ENCODE measurements at places on chromosomes 16 and 17.

DNA sequence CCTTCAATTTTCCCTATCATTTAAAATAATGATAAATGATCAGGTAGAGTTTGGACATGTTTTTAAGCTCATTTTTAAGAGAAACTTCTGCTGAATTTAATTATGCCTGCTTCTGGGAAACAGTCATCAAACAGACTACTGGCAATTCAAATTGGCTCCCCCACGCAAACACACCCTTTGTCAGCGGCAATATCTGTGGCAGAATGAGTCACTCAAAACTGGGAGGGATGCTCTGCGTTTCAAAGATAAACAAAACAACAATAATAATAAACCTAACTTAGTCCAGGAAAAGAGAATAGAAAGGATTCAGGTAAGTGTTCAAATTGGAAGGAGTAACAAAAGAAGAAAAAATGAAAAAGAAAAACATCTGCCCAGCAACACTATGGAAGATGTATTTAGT lies 108.1 kb upstream of the ERCC4 start:
- no peak for DNase-seq

DNA sequence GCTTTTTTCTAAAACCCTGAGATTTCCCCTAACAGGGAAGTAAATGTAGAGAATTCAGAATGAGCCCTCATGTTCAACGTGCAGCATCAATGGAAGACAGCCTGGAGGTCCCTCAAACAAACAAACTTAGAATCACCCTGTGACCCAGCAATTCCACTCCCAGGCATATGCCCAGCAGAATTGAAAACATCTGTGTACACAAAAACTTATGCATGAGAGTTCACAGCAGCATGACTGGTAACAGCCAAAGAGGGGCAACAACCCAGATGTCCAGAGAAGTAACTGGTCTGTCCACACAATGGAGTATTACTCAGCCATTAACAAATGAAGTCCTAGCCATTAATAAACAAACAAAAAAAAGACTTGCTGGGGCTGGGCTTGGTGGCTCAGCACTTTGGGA lies 252.7 kb downstream of the PARN start:
- no peak for DNase-seq

DNA sequence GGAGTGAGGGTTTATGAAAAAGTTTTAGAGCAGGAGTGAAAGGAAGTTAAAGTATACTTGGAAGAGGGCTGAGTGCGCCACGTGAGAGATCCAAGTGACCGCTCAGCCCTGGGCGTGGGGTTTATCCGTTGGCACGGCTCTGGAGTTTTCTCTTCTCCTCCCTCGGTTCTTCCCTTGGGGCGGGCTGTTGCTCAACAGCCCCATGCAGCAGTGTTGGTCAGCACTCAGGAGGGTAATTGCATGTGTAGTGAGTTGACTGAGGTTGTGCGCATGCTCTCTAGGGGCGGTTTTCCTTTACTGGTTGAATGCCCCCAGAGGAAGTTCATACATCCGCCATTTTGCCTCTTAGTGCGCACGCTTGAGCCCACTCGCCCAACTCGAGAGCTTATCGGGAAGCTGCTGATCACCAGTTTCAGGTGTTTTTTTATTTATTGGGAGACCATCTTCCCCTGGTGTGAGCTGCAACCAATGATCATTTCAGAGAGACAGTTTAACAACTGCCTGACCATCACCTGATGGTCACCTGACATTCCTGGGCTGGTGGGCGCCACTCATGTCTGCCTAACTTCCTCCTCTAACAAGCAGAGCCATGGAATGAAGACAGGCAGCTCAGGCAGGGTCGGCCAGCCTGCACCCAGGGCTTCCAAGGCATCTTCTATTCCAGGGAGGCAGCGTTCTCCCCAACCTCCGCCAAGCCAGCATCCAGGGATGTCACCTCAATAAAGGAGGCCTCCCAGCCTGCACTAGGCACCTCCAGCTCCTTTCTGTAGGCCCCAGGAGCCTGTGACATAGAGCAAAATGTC lies 41.3 kb upstream of the DNAH17 start:
- no peak for DNase-seq

- DNase-seq = no peak
Observed at GRCh38 chr17:8176998-8177731, 985 bp upstream of the TMEM107 start.

DNA sequence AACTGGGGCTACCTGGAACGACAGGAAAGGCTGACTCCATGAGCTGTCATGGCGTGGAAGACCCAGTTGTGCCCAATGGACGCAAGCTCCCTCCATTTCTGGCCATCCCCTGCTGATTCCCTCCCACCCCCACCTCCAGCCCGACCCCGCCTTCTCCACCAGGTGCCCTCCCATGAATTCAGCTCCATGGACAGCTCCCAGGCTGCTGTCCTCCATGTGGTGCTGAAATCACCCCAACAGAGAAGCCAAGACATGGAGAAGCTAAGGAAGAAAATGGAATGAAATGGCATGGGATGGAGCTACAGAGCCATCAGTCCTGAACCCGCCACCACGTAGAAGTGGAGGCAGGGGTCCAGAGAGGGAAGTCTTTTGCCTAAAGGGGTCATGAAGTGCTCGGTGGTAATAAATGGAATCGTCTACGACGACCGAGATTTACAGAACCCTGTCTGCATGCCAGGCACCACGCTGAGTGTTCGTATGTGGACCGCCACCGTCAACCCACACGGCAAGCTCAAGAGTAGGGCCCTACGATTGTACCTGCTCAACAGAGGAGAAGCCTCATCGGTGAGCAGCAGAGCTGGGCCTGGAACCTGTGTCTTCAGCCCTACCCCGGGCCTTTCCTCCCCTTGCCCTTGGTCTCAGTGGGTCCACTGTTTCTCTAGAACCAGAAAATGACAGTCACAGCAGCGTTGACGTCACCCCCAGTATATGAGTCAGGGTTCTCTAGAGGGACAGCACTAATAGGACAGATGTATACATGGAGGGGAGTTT lies 9.3 kb upstream of the ZC3H18 start:
- DNase-seq = no peak

DNA sequence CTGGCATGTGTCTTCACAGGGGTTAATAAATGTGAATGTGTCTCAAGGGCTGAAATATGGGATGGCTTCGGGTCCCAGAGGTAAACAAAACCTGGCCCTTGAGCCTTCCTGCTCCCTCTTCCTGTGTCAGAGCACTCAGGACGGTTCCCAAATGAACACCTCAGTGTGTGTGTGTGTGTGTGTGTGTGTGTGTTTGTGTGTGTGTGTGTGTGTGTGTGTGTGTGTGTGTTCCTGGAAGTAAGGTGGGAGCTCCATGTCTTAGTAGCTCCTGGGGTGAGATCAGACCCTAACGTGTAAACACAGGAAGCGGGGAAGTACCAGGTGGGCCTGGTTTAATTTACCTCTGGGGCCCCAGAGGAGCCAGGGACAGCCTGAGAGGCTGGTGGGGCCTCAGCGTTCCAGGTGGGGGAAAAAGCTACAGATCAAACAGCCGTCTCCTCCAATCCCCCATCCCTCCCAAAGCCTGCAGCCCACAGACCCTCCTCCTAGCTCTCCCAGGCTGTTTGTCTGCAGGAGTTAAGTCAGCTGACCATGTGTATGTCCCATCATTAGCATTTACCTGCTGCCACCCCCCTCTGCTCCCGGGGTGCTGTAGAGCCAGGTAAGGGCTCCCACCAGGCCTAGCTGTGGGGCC lies 6.1 kb downstream of the KIF19 start:
- DNase-seq = no peak

DNA sequence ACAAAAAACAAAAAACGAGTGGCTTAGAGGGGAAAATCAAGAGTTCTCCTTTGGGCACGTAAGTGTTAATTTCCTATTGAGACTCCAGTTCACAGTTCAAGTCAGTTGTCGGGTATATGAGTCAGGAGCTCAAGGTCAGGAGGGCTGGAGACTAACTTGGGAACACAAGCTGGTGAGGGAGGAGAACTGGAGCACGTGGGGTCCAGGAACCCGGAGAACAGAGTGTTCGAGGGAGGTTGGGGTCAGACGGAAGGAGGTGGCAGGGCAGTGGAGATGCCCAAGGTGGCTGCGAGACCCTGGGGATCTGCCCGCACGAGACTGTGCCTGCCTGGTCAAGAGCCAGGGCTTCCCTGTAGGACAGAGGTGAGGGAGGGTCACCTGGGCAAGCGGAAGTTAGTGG lies 12.0 kb downstream of the ALDH3A1 start:
- DNase-seq = no peak

GRCh38 chr17:8468980-8469379 lies 33.3 kb downstream of the NDEL1 start:
- DNase-seq = no peak

DNA sequence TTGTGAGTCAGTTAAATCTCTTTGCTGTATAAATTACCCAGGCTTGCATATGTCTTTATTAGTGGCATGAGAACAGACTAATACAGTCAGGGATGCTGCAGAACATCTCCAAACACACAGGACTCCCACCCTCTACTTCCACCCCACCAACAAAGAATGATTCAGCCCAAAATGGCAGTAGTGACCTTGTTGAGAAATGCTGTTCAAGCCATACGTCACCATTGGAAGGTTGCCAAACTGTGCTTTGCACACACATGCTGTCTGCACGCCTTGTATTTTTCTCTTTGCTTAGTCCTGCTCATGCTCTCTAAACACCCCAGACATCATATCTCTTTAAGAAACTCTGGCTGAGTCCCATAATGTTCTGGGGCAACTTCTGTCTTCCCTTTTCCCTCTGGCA lies 589.6 kb downstream of the WWOX start:
- DNase-seq = no peak

GRCh38 chr17:74491626-74492025 lies 25.2 kb downstream of the CD300A start:
- no peak for DNase-seq

- DNase-seq = no peak
Observed at GRCh38 chr16:1341495-1342420, 8.3 kb downstream of the BAIAP3 start.

GRCh38 chr17:75269844-75270217 lies 1.2 kb downstream of the MIF4GD start:
- no peak for DNase-seq
